ENCODE measurements at places on chromosomes 11 and 22. TPM values are rescaled to one million over a fixed set of nuclear protein-coding genes. Genes with fewer than 3 reads are reported as not detected.

Gene FOSL1
- 11.4 TPM for total RNA-seq

Gene CECR2
- not detected for total RNA-seq

Gene ENDOD1
- total RNA-seq = 17.6 TPM

Gene FGF4
- 0.08 TPM for total RNA-seq

Gene SPA17
- total RNA-seq = 3.9 TPM

Gene LMNTD2
- not detected for total RNA-seq

Gene NRIP3
- total RNA-seq = 4.3 TPM

Gene CCDC116
- total RNA-seq = 0.25 TPM

Gene SVIP
- 4.1 TPM for total RNA-seq

Gene TMPRSS13
- total RNA-seq = not detected

Gene NXPE4
- not detected for total RNA-seq

Gene DEPDC7
- 3.5 TPM for total RNA-seq

Gene RNF215
- 9.1 TPM for total RNA-seq

Gene ADM2
- 8.0 TPM for total RNA-seq

Gene OR52H1
- 0.81 TPM for total RNA-seq

Gene GLB1L2
- total RNA-seq = not detected

Gene SEC14L6
- total RNA-seq = not detected
